Cortex of kidney (tissue), 1 donor: ENCODE measurements at places on chromosomes 4 and X.

GRCh38 chr4:184553891-184554290 lies 79.5 kb upstream of the IRF2 start:
- no peak for DNase-seq

- DNase-seq: no peak
Observed at GRCh38 chrX:15530318-15530717, 29.7 kb downstream of the BMX start.

DNA sequence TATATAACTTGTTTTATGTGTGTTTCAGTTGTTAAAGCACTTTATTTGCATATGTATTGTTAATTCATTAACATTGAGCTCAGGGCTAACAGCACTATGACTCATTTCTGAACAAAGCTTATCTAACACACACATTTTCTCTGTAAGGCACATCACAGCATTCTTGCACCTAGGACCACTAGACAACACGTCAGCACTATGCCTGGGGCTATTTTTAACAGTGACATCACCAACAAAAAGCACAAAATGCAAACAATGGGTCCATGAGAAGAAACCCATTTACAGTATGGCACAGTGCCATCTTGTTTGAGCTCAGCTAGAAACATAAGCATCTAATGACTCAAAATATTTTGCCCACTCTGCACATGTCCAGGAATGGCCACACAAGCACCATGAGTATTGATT lies 124.4 kb downstream of the RELL1 start:
- DNase-seq: no peak

GRCh38 chr4:97664741-97665140 lies 478.5 kb downstream of the STPG2 start:
- no peak for DNase-seq

DNA sequence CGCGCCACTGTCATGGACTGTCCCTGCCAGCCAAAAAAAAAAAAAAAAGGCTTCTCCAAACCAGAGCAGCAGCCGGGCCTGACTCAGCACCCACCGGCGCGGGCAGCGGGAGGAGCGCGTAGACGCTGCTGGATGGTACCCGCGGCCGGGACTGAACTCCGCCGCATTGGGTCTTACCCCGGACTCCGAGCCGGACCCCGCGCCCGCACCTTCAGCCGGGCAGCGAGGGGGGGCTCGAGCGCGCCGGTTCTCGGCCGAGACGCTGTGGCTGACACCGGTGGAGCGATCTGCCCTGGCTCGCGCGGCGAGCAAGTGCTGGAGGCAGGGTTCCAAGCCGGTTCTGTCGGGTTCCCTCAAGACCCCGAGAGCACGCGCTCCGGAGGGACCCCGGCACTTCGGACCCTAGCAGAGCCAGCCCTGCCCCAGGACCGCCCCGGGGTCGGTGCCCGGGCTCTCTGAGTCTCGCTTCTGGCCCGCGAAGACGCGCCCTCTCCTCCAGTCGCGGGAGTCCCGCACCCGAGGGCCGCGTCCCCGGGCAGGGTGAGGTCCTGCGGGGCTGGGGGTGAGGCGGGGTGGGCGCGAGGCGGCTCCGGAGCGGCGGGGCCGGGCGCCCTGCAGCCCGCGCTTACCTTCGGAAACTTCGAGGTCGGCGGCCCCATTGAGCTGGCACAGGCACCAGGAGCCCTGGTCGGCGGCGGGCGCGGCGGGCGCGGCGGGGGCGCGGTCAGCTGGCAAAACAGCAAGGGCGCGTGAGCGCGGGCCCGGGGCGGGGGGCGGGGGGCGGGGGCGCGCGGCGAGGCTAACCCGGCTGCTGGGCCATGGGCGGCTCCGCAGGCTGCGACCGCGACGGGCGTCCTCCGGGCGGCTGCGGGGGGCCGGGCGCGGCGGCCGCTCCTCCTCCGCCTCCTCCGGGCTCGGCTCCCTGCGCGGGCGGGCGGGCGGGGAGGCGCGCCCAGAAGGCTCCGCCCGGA lies 11.8 kb upstream of the MAN2B2 start:
- no peak for DNase-seq

GRCh38 chr4:147219145-147219544 lies 261.8 kb upstream of the EDNRA start:
- no peak for DNase-seq

GRCh38 chr4:127624173-127624572 lies 8.6 kb upstream of the INTU start:
- no peak for DNase-seq

- DNase-seq: no peak
Observed at GRCh38 chrX:113980953-113981352, 602.9 kb upstream of the HTR2C start.

GRCh38 chr4:170040031-170040680 lies 14.0 kb upstream of the MFAP3L start:
- DNase-seq: no peak

GRCh38 chr4:139501927-139502899 lies 48.3 kb downstream of the RAB33B start:
- no peak for DNase-seq
